ENCODE measurements at places on chromosomes 12 and 14.

DNA sequence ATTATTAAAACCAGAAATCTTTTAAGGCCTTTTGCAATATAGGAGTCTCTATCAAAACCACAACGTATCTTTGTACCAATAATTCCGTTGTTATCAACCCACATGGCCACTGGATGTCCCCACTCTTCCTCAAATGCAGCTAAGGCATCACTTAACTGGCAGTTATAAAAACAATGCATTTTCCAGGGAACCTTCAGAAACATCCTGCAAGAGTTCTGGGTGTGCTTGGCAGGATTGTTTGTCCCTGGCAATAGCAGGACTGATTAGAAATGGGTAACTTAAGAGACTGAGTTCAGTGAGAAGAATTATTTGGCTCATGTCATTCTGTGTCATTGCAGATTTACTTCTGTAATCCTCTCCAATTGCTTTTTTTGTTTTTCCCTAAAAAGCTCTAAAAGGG is 112.0 kb downstream of the SLC15A5 start:
- DNase-seq: no peak

- DNase-seq: no peak
These were observed 279.3 kb upstream of the PDE3A start for GRCh38 chr12:20089077-20089476.

- no peak for DNase-seq
These were observed 470.0 kb downstream of the EGLN3 start for GRCh38 chr14:33480887-33481184.

DNA sequence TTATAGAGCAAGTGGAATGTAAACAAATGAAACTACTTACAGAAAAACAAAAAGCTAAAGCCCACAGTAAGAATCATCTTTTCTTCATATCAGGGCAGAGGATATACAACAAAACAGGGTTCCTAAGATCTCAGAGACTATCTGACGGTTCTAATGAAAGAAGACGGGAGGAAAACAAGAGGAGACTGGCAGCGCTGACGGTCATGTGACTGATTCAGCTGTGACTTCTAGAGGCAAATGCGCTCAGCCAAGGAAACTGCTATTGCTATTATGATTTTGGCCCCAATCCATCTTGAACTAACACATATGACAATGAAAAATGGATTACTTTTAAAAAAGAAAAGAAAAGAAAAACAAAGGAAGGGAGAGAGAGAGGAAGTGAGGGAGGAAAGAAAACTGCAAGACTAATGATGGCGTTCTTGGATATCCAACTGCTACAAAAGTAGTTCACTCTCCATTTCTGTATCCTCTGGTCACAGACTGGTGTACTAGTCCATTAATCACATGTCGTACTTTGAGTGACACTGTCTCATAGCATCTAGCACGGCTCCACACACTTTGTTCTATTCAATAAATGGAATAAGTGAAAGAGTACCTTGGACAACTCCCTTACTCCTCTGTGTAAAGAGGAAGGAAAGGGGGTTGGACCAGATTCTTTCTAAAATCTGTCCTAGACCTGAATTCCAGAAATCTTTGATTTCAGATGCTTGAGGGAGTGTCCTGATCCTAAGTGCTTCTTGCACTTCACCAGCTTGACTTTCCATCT is 119.3 kb downstream of the DAD1 start:
- DNase-seq: no peak

DNA sequence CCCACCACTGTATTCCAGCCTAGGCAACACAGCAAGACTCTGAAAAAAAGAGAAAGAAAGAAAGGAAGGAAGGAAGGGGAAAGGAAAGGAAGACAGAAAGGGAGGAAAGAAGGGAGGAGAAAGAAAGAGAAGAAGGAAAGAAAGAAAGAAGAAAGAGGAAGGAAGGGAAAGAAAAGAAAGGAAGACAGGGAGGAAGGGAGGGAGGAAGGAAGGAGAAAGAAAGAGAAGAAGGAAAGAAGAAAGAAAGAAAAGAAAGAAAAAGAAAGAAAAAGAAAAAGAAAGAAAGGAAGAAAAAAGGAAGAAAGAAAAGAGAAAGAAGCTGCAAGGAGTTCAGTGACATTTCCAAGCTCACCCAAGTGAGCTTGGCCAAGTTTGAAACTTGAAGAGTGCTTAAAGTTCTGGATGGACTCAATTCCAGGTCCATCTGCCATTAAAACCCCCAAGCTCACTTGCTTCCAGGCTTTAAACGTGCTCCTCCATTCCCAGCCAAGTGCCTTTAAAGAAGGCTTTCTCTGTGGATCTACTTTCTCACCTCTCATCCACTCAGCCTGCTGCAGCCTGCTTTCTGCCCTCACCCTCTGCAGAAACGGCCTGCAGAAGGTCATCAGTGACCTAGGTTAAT is 101.5 kb downstream of the VCPKMT start:
- DNase-seq: no peak

DNA sequence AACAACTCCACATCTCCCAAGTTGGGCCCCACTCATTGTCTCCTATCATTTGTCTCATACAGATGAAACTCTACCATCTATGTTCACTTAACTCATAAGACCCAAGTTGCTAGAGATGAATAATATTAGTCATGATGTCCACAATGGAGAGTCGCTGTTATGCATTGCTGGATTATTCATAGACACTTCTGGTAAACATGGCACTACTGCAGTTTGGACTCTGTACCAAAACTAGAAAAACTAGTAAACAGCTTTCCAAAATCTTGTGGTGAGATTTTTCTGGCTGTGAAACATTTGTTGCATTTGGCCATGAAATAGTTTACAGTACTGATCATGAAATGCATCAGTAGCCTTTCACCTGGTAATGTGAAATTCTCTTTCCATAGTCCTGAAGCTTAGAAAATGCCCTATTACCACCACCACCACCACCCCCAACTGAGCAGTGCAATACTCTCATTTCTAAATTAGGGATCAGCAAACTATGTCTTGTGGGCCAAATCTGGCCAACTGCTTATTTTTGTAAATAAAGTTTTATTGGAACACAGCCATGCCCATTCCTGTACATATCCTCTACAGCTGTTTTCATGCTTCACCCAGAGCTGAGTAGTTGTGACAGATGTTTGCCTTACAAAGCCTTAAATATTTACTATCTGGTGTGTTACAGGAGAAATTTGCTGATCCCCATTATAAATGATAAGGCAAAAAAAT is 236.5 kb downstream of the DPF3 start:
- DNase-seq: no peak

- no peak for DNase-seq
These were observed 4.9 kb upstream of the KRT5 start for GRCh38 chr12:52524898-52525591.

DNA sequence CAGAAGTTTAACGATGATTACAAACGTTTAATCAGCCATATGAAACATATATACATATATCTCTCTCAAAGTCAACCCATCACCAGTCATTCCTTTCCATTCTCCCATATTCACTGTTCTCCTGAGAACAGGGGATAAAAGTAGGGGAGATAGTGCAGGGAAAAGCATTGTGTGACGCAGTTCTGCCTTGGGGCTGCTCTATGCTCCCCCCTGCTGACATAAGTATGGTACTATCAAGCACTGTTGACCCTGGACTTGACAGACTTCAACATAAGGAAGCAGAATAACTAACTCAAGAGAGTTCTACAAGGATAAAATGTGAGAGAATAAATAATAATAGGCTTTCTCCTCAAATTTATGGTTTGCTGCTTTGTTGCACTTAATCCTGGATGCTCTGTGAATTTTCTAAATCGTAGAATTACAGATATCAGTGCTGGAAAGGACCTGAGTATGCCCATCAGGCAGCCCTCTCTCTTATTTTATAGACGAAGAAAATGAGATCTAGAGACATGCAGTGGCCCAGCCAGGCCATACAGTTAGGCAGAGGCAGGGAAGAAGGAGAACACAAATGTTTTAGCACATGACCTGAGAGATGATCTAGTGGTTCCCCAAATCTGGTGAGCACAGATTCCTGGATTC is 87.2 kb downstream of the SCN8A start:
- no peak for DNase-seq

DNA sequence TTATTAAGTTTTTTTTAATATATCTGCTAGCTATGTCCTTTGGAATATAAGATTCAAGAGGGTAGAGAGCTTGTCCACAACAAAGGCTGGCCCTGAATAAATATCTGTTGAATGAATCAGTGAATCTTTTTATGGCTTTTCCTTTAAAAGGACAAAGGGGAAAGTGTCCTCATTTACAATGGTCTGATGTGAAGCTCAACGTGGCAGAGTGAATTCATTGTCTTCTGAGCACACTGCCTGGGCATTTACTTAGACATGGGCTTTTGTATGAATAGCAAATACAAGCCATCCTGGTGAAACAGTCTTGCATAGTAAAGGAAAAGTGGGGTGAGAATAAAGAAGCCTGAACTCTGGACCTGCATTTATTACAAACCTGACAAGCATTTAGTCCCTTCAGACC is 201.2 kb downstream of the NELL2 start:
- DNase-seq: no peak

GRCh38 chr14:70907176-70907995 is at the start of gene PCNX1:
PCNX1 (plus strand) TSS chr14:70907459; CDS start chr14:70907851, 392 bp downstream.
- peak; percentile 88 for DNase-seq

GRCh38 chr12:16670456-16671050 is 64.6 kb upstream of the LMO3 start:
- DNase-seq: no peak

DNA sequence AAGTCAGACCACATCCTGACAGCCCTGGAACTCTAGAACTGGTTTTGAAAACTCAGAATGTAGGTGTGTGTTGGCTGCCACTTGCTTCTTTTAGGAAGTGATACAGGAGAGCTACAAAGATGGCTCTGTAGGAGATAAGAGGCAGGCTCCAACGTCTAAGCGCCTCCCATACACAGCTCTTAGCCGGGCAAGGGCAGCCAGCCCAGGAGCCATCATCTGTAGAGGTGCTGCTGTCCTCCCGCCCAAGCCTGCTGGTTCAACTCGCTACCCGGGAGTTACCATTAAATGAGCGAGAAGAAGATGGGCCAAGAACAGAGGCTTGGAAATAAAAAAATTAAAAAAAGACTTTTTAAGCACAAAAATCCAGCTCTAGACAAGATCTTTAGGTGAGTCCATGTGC is 61.2 kb upstream of the DIO3 start:
- DNase-seq: no peak

- no peak for DNase-seq
These were observed 57.0 kb upstream of the NPFF start for GRCh38 chr12:53564278-53564677.

GRCh38 chr14:36747411-36748184 is 85.9 kb downstream of the PAX9 start:
- no peak for DNase-seq

GRCh38 chr14:92651106-92651757 is 97.2 kb downstream of the LGMN start:
- DNase-seq: peak; percentile 87

DNA sequence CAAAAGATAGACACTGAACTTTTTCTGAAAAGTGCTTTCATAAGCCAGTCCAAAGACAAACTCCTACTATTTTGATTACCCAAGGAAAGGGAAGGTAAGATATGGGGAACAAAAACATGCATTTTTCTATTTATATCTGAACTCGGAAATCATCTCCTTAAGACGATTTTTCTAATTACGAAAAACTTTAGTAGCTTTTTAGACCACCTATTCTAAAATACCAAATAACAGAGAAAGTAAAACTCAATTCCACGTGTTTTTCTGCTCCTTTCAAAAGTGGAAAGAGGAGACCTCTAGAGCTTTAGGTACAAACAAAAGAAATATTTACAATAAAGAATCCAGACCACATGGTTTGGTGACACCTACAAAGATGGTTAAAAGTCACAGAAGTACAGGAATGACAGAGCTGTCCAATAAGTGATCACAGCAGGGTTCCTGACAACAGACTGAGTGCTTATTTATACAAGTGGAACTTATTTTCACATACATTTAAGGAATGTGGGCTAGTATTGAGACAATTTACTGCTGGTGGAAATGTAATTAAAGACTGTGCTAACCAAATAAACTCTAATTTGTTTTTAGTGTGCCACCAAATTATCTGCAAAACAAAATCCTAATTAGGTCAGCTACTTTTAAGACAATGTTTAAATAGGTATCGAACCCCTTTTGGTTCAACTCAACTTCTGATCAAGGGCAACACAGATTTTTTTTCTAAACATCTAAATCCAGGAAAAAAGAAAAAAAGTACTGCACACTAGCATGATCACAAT is 2.4 kb downstream of the LRIG3 start:
- no peak for DNase-seq

GRCh38 chr12:19613051-19613535 is 173.8 kb downstream of the AEBP2 start:
- no peak for DNase-seq

DNA sequence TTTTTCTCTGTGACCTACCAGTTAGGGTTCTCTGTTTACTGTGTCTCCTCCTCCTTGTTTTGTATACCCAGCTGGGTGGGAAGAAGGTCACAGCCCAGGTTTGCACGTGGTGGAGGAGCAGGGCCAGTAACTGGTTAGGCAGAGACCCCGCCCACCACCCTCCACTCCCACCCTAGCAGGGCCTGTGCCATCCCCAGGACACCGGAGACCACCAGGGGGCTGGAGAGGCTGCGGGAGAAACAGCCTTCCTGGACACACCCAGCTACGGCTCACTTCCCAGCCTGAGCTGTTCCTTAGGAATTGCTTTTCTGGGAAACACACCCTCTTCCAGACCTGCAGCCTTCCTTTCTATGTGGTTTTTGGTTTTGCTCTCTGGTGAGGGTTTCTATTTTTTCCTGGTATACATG is 21.1 kb downstream of the BDKRB2 start:
- no peak for DNase-seq

- no peak for DNase-seq
These were observed 934.9 kb downstream of the LRFN5 start for GRCh38 chr14:42541535-42542001.

DNA sequence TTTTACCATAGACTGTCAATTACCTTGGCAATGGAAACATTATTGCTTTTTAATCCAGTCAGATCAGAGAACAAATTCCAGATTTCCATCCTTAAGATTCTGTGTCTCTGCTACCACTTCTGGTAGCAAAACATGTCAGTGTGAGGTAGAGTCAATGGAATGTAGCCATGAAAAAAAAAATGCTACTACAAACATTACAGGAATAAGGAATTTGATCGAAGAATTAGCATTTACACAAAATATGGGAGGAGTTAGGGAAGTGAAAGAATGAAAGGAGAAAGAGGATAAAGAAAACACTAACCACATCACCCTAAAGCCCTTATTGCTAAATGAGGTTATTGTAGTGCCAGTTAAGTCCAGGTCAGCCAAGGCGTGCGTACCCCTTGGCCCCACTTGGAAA is 9.2 kb downstream of the MED21 start:
- DNase-seq: no peak

DNA sequence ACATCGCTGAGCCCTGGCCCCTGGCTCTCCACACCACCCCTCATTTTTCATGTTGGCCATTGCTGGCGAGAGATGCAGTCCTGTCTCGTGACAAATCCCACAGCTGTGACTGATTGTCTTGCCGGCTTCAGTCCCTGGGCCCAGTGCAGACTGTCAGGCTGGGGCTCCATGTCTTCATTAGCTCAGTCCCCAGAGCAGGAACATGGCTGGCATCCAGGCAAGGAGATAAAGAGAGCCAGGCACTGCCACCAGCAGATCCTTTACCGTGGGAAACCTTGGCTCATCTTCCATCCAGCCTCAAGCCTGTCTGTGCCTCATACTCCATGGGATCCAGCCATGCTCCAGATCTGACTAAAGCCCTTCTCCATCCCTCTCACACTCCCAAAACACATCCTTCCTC is 284.7 kb upstream of the FKBP4 start:
- DNase-seq: no peak
